ENCODE measurements at places on chromosomes 3 and 15.

DNA sequence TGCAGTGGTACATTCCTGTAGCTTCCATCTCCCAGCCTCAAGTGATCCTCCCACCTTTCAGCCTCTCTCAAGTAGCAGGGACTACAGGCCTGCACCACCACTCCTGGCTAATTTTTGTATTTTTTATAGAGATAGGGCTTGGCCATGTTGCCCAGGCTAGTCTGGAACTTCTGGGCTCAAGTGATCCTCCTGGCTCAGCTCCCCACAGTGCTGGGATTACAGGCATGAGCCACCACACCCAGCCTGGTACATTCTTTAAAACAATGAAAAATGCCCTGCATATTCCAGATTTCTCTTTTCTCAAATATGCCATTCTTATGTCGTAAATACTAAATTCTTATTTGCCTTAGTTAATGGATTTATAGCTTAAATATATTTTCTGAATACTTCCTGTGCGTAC, 581.4 kb downstream of the MECOM start:
- no peak for DNase-seq

DNA sequence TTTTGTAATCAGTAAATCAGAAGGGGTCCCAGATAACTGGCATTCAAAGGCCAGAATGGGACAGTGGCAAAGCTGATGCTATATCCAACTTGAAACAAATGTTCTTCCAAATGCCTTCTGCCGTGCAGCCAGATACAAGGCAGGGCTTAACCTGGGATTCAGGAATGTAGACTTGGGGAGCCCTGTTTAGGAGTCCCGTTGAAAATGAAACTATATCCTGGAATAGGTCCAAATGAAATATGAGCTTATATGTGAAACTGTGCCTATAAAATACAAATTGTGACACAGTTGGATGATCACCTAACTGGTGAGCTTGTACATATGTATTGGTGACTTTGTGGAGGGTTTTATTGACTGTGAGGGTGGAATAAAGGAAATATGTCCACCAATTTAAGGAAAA, 28.7 kb downstream of the FRMD4B start:
- no peak for DNase-seq

DNA sequence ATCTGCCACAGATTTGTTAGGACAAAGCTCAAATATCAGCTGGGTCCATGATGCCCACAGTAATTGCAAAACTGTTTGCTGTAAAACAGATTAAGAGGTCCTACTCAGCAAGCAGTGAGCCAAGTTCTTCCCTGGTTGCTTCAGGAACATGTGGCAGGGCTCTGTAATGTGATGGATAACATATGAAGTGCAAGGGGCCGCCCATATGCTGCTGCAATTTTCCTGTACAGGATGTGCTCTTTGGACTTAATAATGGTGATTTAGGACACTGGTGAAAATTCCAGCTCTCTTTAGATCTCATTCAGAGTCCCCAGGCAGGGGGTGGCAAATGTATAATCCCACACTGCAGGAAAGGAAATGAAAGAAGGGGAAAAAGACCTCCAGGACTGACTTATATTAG, 289.4 kb downstream of the LSAMP start:
- no peak for DNase-seq

DNA sequence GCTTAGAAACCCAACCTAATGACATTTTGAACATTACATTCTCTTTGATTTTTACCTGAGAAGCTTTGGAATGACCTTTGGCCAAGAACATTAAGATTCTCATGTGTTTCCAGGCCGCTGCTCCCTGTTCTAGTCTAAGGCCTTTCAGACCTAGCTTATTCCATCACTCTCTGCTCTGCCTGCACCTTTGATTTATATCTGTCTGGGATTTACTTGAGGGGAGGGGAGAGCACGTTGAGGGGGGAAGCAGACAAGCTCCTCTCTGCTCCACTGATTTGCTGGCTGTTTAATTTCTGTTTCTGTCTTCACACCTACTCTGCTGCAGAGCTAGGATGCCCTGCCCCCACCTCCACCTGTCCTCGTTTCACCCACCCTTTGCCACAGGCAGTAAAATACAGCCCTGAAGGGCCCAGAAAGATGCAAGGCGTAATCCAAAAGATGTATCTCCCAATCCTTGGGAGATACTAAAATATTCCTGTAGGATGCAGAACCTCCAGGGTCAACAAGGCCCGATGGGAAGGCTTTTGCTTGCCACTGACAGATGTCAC, 429.8 kb downstream of the EPHB1 start:
- no peak for DNase-seq

DNA sequence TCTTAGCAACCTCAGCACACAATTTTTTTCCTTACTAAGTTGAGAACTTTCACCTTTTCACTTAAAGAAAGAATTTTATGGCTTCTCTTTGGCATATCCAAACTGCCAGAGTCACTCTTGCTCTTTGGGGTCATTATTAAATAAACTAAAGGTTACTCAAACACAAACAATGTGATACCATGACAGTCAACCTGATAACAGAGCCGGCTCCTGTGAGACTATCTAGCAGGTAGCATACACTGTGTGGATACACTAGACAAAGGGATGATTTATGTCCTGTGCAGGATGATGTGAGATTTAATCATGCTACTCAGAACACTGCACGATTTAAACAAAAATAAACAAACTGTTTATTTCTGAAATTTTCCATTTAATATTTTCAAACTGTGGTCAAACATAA, 35.6 kb downstream of the LRRFIP2 start:
- no peak for DNase-seq

DNA sequence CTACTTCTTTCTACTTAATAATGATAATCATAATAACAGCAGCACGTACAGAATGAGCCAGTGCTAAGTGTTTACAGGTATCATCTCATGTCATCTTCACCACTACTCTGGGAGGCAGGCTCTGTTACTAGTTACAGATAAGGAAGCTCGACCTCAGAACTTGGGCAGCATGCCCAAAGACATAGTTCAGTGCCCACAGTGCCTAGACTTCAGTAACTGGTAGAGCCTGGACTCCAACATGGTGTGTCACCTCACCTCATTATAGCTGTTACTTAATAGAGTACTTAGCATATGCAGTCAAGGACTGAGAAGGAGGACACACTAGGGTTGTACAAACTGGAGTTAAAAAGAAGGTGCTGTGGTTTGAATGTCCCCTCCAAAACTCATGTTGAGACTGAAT, 7.6 kb downstream of the GADL1 start:
- DNase-seq = no peak

DNA sequence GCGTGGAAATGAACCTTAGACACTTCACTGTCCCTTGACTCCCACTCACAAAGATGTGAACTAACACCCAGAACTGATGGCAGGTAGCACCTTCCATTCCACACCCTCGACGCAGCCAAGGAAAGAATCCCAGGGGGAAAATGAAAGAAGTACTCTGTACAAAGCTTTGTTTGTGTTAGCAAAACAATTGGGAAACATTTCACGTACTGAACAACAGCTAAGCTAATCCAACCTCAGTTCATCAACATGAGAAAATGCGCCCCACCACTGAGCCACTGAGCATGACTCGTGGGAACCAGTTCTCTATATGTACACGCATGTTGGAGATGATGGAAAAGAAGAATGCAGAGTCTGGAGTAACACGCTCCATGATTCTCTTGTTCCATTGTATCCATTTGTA, 32.0 kb downstream of the CORO2B start:
- no peak for DNase-seq

- no peak for DNase-seq
These were observed 209.5 kb downstream of the MAGI1 start for GRCh38 chr3:65829228-65829627.

- DNase-seq = no peak
These were observed 35.0 kb downstream of the MTMR10 start for GRCh38 chr15:30956216-30957124.

DNA sequence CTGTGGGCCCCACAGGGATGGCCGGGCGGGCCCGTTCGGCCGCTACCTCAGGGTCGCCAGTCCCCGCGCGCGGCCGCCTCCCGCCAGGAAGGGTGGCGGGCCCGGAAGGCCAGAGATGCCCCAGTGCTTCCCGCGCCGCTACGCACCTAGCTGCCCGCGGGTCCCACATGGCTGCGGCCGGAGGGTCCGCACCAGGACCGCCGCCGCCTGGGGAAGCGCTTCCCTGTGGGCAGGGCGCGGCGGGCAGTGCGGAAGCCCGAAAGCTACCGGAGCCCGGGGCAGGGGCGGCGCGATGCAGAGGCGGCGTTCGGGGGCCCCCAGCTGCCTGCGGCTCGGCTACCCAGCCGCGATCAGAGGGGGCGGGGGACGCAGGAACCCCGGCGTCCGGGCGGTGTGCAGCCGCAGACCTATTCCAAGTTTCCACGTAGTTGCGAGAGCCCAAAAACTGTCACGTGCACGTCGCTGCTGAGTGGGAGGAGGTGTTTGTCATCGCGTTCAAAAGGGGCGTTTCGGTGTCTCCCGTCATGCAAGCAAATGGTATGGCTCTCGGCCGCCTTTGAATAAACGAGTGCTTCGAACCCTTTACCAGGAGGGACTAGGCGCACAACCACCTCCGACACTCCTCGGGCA, at the start of gene TRANK1:
TSS of gene TRANK1 (minus strand) at position 414 of the 630 bp plus-strand sequence. CDS start at position 169, 245 bp downstream.
- no peak for DNase-seq

DNA sequence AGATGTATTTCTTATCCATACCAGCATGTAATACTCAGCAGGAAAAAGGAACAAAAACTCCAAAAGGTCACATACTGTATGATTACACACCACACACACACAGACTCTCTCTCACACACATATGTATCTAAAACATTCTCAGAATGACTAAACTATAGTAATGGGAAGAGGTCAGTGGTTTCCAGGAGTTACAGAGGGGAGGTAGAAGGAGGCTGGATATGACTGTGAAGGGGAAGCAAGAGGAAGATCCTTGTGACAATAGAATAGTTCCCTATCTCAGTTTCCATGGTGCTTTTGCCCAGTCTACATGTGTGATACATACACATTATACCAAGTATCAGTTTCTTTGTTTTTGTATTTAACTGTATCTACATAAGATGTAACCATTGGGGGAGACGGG, 190.1 kb downstream of the IL5RA start:
- DNase-seq = no peak

GRCh38 chr3:112476346-112476745, 22.9 kb downstream of the BTLA start:
- DNase-seq = no peak

- DNase-seq = no peak
These were observed 22.5 kb upstream of the TSPAN3 start for GRCh38 chr15:77093436-77093835.

GRCh38 chr15:62104401-62104800, 37.6 kb downstream of the C2CD4A start:
- DNase-seq = no peak

DNA sequence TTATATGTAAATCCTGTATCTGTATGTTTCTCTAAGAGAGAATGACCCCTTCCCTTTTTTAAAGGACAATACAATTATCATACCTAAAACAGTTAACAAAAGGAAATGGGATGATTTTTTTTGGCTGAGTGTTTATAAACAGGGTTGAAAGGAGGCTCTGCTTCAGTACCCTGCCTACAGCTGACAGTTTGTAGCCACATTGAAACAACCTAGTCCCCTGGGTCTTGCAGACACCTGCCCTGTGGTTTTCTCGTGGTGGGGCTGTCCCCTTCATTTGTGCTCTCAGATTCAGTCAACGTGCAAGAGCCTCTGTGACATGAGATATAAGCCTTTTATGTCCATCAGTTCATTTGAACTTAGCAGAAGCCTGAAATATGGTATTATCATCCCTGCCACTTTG, 2.3 kb upstream of the HMCES start:
- DNase-seq = no peak

DNA sequence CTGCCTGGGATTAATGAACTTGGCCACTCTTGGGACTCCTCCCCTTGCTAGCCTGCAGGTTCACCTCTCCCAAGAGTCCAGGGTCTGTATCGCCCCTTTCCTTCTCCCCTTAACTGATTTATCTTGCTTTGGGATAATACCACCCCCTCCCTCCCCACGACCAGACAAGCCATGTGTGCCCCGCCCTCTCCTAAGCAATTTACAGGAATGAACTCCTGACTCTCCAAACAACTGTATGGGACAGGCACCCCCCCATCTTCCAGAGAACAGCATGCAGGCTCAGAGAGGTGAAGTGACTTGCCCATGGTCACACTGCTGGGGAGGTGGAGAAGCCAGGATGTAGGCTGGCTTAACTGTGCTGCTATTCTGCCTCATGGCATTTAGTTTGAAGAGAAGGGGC, 46.8 kb downstream of the RGMA start:
- no peak for DNase-seq

DNA sequence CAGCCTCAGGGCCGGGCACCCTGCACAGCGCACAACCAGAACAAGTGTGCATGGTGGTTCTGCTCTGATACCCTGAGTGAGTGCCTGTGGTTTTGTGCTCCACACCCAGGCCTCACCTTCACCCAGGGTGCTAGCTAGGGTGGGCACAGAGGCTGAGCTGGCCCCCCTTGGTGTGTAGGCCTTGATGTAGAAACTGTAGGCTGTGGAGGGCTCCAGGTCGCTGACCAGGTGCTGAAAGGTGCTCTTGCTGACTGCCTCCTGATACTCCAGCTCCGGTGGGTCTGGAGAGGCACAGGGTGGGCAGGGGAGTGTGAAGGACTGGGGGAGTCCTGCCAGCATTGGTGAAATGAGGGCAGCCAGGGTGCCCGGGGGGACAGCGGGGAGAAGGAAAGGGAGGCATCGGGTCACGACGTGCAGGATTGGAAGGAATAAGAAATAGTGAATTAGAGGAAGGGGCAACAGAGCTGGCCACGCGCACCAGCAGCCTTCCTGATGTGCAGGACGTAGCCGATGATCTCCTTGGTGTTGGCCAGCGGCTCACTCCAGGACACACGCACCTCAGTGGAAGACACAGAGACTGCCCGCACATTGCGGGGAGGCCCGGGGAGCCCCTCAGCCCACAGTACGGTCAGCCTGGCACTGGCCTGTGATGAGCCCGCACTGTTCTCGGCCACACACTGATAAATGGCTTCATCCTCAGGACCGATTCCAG, 26.6 kb downstream of the RNU5B-1 start:
- no peak for DNase-seq

DNA sequence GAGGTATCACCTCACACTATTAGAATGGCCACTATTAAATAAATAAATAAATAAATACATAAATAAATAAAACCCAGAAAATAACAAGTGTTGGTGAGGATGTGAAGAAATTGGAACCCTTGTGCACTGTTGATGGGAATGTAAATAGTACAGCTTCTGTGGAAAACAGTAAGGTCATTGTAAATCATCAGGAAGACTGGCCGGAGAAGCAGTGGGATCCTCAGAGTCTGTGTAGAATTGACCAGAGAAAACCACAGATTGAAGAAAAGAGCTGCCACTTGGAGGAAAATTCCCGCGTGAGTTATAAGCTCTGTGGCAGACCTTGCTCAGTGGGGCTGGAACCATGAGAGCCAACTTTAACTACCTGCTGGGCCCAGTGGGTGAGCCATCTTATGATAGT, 92.0 kb downstream of the RAD18 start:
- no peak for DNase-seq

Measured in NCI-H774 (cell line).